ENCODE measurements at places on chromosomes 6 and 20.
A peak's percentile ranks its signal among the peaks of the same experiment; 100 is the strongest.

DNA sequence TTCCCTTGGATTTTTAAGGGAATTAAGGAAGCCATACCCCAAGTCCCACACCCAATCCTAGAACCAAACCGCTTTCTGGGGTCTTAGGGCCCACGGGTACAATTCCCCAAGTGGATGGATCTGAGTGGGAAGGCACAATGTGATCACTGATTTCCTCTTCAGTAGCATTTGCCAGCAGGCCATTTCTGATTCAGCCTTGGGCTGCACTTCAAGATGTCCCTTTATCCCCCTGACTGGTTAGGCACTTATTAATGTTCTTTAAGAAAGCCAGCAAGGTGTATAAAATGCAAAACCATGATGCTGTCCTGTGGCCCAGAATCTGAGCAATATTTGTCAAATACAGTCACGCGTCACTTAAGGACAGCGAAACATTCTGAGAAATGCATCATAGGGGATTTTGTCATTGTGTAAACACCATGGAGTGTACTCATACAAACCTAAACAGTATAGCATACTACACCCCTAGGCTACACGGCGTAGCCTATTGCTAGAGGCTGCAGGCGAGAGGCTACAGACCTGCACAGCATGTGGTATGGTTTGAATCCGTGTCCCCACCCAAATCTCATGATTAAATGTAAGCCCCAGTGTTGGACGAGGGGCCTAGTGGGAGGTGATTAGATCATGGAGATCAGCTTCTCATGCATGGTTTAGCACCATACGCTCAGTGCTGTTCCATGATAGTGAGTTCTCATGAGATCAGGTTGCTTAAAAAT is 234.2 kb downstream of the NRN1 start:
- no peak for DNase-seq

DNA sequence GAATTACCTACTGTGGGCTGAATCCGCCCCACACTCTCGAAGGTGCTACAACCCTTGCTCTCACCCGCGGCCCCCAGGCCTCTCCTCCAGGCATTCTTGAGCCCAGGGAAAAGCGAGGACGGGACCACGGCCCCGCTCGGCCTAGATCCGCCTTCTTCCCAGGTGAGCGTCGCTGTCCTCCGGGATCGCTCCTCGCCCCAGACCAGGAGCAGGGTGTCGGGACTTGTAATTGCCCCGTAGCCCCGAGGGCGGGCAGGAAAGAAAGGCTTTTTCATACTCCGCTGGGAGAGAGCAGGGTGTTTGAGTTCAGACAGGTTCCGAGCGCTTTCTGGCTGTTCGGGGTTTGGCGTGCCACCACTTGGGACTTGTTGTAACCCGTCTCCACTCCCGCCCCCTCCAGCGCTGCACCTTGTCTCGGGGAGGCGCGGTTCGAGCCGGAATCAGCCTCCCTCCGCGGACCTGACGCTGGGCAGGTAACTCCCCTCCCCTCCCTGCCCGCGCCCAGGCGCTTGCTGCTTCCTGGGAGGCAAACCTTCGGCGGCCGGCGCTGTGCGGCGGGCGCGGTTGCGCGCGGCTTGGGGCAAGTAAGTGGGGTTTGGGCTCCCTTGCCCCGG is at the start of gene FAM83B:
TSS of gene FAM83B (plus strand) at position 529 of the 614 bp plus-strand sequence. CDS start 23,476 bp downstream, outside the sequence.
- no peak for DNase-seq

- DNase-seq, result no peak
Measured at GRCh38 chr6:11206576-11206975, 25.9 kb downstream of the NEDD9 start.

GRCh38 chr6:117269638-117270054 is 4.3 kb downstream of the VGLL2 start:
- DNase-seq, result no peak

- no peak for DNase-seq
Measured at GRCh38 chr6:26205625-26206574, 118.7 kb downstream of the HFE start.

GRCh38 chr6:16635810-16636602 is 125.3 kb downstream of the ATXN1 start:
- no peak for DNase-seq

GRCh38 chr20:16803965-16804792 is 56.0 kb downstream of the OTOR start:
- peak; percentile 22 for DNase-seq

DNA sequence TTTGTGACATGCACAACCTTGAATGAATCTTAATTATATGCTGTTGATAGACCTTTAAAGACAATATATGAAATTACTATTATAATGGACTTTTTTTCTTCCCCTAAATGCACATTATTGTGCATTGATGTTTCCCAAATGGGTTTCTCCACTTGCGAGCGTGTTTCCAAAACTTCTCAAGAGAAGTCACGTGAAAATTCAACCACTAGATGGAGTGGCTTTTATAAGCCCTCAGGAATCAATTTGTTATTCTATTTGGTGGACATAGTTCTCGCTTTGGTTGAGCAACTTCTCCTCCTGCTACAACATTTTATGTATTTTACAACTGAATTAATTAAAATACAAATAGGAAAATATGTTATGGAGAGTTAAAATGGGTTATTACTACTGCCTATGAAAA is 9.0 kb downstream of the CNR1 start:
- no peak for DNase-seq

GRCh38 chr20:6583134-6583738 is 184.2 kb upstream of the BMP2 start:
- DNase-seq, result no peak
